ENCODE measurements at places on chromosomes 5 and 9.

DNA sequence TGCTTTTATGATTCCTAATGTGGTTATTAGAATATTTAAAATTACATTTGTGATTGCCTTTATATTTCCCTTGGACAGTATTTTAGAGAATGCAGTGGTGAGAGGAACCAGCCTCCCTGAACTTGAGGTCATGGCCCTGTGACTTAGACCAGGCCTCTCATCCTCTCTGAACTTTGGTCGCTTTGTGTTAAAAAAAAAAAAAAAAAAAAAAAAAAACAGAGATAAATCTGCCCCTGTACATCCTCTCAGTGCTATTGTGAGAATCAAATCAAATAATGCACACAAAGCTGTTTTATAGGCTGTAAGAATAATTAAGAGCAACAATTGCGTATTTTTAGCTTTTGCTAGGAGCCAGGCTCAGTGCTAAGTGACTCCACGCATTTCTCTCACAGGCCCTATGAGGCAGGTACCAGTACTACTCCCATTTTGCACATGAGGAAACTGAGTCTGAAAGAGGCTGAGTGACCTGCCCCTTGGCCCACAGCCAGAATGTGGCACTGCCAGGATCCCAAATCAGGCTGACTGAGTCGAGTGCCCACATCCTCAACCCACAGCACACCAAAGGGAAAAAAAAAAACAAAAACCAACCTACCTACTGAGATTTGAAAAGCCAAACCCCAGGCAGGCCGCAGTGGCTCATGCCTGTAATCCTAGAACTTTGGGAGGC, 110.3 kb upstream of the LARP1 start:
- DNase-seq = no peak

- DNase-seq = no peak
Observed at GRCh38 chr9:68975365-68976043, 38.4 kb downstream of the PRKACG start.

- no peak for DNase-seq
Observed at GRCh38 chr5:123186771-123187170, 97.7 kb downstream of the PRDM6 start.

- no peak for DNase-seq
Observed at GRCh38 chr5:1548702-1549474, 25.1 kb upstream of the LPCAT1 start.

DNA sequence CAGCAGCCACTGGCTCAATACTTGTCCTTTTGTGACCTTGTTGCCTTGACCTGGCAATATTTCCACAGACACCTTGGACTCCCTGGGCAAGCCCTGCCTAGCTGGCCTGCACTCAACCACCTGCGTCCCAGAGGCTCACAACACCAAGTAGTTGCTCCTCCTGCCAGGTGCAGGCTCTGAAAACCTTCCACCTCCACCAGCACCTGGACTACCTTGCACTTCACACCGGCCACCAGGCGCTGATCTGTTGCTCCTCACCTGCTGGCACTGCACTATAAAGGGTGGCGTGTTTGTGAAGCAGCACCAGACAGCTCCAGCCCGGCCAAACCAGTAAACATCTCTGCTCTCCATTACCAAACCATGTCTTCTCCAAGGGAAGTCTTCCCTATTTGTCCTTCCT, 997.7 kb downstream of the PTPRD start:
- no peak for DNase-seq

- DNase-seq = no peak
Observed at GRCh38 chr9:18666348-18666747, 192.4 kb downstream of the ADAMTSL1 start.

DNA sequence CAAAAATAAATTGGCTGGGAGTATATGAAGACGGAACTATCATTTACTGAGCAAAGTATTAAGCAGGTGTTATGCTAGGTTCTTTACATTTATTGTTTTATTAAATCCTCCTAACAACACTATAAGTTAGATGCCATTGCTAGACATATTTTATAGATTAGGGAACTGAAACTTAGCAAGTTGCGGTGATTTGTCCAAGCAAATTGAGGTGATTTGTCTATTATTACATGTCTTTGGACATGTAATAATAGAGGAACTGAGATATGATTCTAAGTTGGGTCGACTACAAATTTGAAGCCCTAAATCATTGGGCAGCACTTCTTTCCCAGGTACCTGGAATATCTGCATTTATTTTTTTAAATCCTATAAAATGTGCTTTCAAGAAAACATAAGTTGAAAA, 429.9 kb downstream of the GABRG2 start:
- DNase-seq = no peak

- DNase-seq = no peak
Observed at GRCh38 chr9:106383072-106383471, 479.9 kb upstream of the ZNF462 start.

GRCh38 chr5:178465228-178465860, 124.8 kb downstream of the COL23A1 start:
- no peak for DNase-seq

GRCh38 chr9:110940951-110941557, 97.2 kb downstream of the LPAR1 start:
- no peak for DNase-seq

DNA sequence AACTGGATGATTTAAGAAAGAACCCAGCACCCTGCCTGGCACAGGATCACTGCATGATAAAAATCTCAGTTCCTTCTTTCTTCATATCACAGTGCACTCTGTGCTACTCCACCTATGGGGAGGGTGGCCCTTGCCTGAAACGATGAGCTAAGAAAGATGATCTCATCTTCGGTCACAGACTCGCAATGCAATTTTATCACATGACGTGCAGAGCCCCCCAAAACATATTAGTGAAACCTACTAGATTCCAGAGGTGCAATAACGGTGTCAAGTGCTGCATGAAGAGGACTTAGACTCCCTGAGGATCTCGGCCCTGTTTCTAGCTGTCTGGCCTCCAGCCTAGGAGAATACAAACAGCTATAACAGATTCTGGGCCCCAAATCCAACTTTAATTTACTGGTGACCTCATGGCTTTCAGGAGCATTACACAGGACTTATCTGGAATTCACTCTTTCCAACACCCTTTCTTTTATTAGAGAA, 104.0 kb downstream of the EBF1 start:
- DNase-seq = no peak

GRCh38 chr5:135073761-135074345, 39.8 kb upstream of the PITX1 start:
- peak; percentile 9 for DNase-seq

DNA sequence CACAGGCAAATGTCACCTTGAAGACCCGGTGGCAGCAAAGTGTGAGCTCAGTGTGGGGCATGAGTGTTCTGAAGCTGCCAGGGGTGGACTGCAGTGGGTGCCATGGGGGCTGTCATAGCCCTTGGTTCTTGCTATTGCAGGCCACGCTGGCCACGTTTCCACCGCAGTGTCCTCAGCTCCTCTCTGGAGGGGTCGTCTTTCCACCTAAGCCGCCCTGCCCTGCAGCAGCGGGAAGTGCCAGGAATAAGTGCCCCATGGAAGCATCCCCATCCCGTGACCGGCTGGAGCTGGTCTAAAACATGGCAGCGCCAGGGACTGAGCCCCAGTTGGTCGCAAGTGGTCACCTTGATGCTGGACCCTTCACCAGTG, 6.9 kb downstream of the OBP2B start:
- DNase-seq = no peak

- DNase-seq = peak; percentile 77
Observed at GRCh38 chr5:170638454-170639220, 134.8 kb downstream of the KCNIP1 start.
